ENCODE measurements at places on chromosomes 2 and 18. TPM values are rescaled to one million over a fixed set of nuclear protein-coding genes. Genes with fewer than 3 reads are reported as not detected.
A peak's percentile ranks its signal among the peaks of the same experiment; 100 is the strongest.

GRCh38 chr18:47413327-47413726, 161.9 kb upstream of the SKOR2 start:
- H3K4me3 ChIP-seq, result no peak overlapping the region
- H3K36me3 ChIP-seq, result no peaks in the 10 kb centered on the region
- H3K4me1 ChIP-seq, result no peaks in the 10 kb centered on the region
- peaks cover 7% of the 10 kb centered on the region for H3K27me3 ChIP-seq
- no peak overlapping the region for H3K27ac ChIP-seq

GRCh38 chr18:25724997-25725396, 365.4 kb downstream of the SS18 start:
- H3K27me3 ChIP-seq, result no peaks in the 10 kb centered on the region
- H3K4me3 ChIP-seq, result no peak overlapping the region
- no peaks in the 10 kb centered on the region for H3K4me1 ChIP-seq
- no peak overlapping the region for H3K27ac ChIP-seq

The STPG4 gene
- 0.64 TPM for total RNA-seq

DNA sequence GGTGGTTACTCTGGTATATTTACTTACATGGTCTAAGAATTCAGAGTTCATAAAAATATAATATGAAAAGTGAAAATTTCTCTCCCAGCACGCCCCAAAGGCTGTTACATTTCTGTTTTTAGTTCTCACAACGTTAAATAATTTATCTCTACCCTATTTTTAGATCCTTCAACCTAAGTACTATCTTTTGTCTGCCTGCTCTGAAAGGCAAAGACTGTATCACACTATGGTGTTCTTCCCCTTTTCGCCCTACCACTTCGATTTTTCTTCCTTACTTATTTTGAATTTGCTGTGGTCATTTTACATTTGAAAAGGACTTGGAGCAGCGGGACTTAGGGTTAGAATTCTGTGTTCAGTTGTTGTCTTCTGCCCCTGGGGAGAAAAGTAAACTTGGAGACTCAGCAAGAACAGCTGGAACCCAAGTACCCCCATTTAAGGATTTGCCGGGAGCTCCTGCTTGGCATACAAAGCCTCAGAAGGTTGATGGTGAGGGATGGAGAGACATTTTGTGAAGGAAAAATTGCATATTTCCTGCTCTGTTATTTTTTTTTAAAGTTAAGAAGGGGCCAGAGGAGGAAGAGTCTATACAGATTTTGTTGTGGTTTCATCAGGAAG, 19.0 kb downstream of the ADAM23 start:
- no peak overlapping the region for H3K4me3 ChIP-seq
- H3K27ac ChIP-seq, result no peak overlapping the region
- DNase-seq, result no peak
- no peaks in the 10 kb centered on the region for H3K4me1 ChIP-seq

DNA sequence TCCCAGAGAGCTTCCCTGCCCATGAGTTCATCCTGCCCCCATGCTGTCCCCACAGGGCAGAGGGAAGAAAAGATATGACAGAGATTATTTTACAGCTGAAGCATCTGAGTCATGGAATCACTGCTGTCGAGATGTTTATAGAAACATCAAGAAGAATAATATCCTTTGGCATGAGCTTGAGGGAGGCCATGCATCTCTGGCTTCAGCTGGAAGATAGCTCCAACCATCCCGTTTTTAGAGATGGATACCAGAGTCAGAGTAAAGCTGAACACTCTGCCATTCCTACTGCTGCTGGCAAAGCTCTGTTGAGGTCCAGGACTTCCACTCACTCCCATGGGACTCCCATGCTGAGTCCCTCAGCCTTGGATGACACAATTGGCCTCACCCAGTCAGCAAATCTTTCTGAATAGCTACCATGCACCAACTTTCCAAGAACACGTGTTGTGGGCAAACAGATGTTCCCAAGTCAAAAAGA, 167.8 kb downstream of the TTC32 start:
- no peak overlapping the region for H3K4me3 ChIP-seq
- no peaks in the 10 kb centered on the region for H3K36me3 ChIP-seq
- no peak for DNase-seq

The IL1F10 gene
- total RNA-seq, result not detected

The VIL1 gene
- 0.17 TPM for total RNA-seq

The TMEM163 gene
- total RNA-seq, result not detected

DNA sequence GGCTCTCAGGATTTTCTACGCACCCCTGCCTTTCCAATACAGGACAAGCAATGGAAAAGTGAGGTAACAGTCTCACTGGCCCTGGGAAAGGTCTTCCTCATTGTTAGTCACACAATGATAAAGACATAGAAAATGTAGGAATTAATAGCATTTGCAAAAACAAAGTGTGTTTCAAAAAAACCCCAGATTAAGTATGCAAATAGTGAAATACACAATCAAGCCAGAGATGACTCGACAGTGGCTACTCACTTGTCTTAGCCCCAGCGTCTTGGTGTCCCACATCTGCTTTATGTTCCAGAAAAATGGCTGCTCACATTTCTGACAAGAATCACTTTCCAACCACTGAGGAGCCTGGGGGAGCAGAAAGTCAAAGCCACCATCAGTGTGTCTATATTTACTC, 47.0 kb upstream of the AP1S3 start:
- peak overlapping the region; percentile 19 for H3K27ac ChIP-seq
- H3K4me1 ChIP-seq, result peaks cover 18% of the 10 kb centered on the region
- DNase-seq, result no peak
- no peak overlapping the region for H3K4me3 ChIP-seq
- H3K27me3 ChIP-seq, result no peaks in the 10 kb centered on the region

DNA sequence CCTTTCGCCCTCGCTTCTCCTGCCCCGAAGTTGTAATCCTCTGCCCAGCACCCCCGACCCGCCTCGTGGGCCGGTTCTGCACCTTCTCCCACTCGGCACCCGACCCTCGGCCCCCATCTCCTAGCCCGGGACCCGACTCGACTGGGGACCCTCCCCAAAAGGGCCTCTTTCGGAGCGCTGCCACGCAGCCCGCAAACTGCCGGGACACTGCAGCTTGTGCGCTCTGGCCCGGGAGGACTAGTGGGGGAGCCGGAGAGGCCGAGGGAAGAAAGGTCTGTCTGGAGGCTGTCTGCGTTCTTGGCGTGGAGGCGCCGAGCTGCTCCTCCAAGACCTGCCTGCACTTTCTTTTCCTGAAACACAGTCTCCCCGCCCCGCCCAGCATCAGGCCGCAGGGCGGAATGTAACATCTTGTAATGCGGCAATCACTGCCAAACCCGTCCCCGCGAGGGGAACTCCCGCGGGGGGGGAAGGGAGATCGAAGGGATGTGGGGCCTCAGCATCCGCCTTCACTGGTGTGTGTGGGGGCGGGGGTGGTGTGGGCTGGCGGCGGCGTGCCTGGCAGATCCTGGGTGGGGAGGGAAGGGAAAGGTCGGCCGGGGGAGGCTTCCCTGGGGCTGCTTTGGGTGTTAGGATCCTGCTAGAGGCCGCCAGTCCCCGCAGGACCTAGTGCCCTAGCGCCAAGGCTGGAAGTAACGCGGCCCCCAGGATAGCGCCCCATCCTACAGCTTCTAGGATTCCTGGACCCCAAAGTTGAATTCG, 7.4 kb downstream of the DLX2 start:
- H3K36me3 ChIP-seq, result peaks cover 4% of the 10 kb centered on the region
- peak; percentile 67 for DNase-seq
- peak overlapping the region; percentile 75 for H3K4me3 ChIP-seq
- no peak overlapping the region for H3K27ac ChIP-seq
- H3K27me3 ChIP-seq, result peaks cover 75% of the 10 kb centered on the region

- DNase-seq, result no peak
- H3K4me3 ChIP-seq, result no peak overlapping the region
- no peaks in the 10 kb centered on the region for H3K36me3 ChIP-seq
- H3K27me3 ChIP-seq, result no peaks in the 10 kb centered on the region
- H3K4me1 ChIP-seq, result no peaks in the 10 kb centered on the region
These were observed 945.1 kb upstream of the PIK3C3 start for GRCh38 chr18:41009926-41010325.

DNA sequence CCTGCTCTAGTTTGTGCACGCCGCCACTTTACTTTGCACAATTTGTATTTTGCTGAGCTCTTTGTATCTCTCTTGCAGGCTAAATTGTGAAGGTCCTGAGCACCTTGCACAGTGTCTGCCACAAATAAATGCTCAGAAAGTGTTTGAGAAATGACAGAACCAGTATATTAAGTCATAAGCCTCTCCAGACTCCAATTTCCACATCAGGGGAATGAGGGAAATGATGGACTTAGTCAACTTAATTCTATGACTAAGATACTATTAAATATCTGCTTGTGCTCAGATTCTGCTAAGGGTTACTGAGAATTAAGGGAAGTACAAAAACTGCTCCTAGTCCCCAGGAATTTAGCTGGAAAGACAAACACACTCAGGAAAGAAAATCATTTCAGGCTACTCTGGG, 239.1 kb upstream of the SLC14A2 start:
- no peak overlapping the region for H3K4me3 ChIP-seq
- H3K36me3 ChIP-seq, result no peaks in the 10 kb centered on the region
- H3K4me1 ChIP-seq, result no peaks in the 10 kb centered on the region

- H3K27ac ChIP-seq, result no peak overlapping the region
- H3K4me3 ChIP-seq, result no peak overlapping the region
- H3K36me3 ChIP-seq, result no peaks in the 10 kb centered on the region
- peaks cover 18% of the 10 kb centered on the region for H3K27me3 ChIP-seq
- no peak for DNase-seq
These were observed 5.6 kb downstream of the DES start for GRCh38 chr2:219423652-219424377.

DNA sequence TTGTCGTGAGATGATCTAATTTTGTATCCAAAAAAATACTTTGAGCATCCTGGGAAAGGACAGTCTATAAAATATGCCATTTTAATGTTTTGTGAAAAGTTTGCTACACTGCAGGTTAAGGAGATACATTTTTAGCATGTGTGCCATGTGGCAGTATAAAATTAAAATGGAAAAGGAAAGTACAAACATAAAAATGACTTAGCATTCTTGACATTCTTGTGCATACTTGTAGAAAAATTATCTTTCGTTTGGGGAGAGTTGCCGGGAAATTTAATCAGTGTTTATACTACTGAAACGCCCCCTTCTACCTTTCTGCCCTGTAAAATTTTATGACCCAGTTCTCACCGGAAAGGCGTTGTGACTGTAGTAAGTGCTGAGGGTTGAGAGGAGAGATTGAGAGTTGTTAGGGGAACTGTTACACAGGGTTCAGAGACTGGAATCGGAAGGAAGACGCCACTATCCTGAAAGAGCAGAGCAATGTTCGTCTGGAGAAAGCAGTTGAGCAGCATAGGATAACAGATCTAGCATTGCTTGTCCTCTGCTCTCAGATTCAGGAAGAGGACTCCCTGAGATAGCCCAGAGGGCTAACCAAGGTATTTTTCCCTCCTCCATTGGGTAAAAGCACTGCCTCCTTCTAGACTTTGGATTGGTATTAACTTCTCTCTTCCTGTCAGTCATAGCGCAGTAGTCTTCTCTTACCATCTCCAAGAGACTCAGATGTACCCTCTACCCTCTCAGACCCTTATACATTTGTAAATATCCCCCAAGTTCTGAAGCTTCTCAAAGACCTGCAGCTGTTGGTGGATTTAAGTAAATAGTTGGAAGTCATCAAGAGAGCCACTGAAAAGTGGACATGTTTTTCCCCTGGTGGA, 2.7 kb downstream of the CDH20 start:
- no peak overlapping the region for H3K27ac ChIP-seq
- H3K4me3 ChIP-seq, result no peak overlapping the region
- H3K27me3 ChIP-seq, result peaks cover 32% of the 10 kb centered on the region
- no peak for DNase-seq
- H3K36me3 ChIP-seq, result no peaks in the 10 kb centered on the region

DNA sequence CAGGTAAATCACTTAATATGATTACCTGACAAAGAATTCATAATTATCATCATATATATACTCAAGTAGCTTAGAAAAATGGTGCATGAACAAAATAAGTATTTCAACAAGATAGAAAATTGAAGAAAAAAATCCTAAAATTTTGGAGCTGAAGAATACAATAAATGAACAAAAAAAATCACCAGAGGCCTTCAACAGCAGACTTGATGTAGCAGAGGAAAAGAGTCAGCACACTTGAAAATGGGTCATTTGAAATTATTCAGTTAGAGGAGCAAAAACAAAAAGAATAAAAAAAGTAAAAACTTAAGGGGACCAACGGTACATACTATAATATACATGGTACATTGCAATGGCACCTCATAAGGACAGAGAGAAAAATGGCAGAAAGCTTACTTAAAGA, 40.2 kb upstream of the CD226 start:
- H3K27me3 ChIP-seq, result no peaks in the 10 kb centered on the region
- H3K4me3 ChIP-seq, result no peak overlapping the region
- no peak overlapping the region for H3K27ac ChIP-seq
- H3K4me1 ChIP-seq, result peaks cover 2% of the 10 kb centered on the region
- peaks cover 47% of the 10 kb centered on the region for H3K36me3 ChIP-seq

DNA sequence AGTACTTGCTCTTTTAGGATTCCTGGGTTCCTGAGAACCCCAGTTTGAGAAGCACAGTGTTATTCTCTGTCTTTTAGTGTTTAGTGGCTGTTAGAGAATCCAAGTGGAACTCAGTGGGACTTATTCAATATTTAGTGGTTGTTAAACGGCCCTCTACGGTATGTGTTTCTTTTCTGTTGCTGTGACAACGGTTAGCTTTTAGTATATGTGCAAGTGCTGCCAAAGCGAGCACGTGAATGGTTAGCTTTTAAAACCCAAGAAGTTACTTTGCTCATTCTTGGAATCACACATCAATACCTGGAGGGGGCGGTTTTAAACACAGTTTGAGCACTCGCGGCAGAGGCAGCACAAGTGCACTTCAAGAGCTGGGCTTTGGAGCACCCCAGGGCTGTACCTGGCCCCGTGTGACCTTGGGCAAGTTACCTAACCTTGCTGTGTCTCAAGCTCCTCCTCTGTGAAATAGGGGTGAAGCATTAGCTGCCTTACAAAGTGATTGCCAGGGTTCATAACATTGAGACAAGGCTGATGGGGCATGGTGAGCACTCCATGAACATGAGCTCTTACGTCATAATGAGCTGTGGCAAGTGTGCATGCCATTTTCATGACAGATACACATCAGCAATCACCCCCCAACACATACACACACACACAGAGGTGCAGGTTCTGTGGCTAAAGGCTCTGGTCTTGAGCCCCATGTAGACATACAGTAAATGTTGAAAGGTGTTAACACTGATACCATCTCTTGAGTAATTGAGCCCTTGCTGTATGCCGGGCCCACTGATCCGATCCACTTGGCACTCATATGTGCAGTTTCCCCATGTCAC, 234.1 kb downstream of the ALPK2 start:
- no peak overlapping the region for H3K4me3 ChIP-seq
- no peak overlapping the region for H3K27ac ChIP-seq
- no peak for DNase-seq
- no peaks in the 10 kb centered on the region for H3K36me3 ChIP-seq
- peaks cover 19% of the 10 kb centered on the region for H3K4me1 ChIP-seq
- H3K27me3 ChIP-seq, result no peaks in the 10 kb centered on the region

GRCh38 chr2:7607441-7608173, 690.4 kb downstream of the RNF144A start:
- DNase-seq, result no peak
- no peaks in the 10 kb centered on the region for H3K36me3 ChIP-seq
- H3K27me3 ChIP-seq, result no peaks in the 10 kb centered on the region
- H3K4me1 ChIP-seq, result peaks cover 32% of the 10 kb centered on the region
- H3K27ac ChIP-seq, result no peak overlapping the region

- H3K27ac ChIP-seq, result no peak overlapping the region
- no peak for DNase-seq
- H3K27me3 ChIP-seq, result no peaks in the 10 kb centered on the region
- H3K4me1 ChIP-seq, result no peaks in the 10 kb centered on the region
- no peaks in the 10 kb centered on the region for H3K36me3 ChIP-seq
These were observed 151.1 kb upstream of the UBE2E3 start for GRCh38 chr2:180829261-180829660.

The AAMP gene
- total RNA-seq, result 51.1 TPM

The ANKRD29 gene
- not detected for total RNA-seq

The PJVK gene
- 2.2 TPM for total RNA-seq

The HSPD1 gene
- 212 TPM for total RNA-seq

The NT5C1B gene
- total RNA-seq, result not detected

The GPR75 gene
- total RNA-seq, result 2.6 TPM

The GPBAR1 gene
- 1.0 TPM for total RNA-seq

Data from activated CD4-positive, alpha-beta T cell treated with anti-CD3 and anti-CD28 coated beads, Interleukin-2, amount 10 ng/mL, durations not matched to agents 7 days and 5 days (primary cell).